ENCODE measurements at places on chromosomes 7 and 10.

GRCh38 chr7:20241911-20242261 lies 24.7 kb upstream of the MACC1 start:
- no peak for DNase-seq

DNA sequence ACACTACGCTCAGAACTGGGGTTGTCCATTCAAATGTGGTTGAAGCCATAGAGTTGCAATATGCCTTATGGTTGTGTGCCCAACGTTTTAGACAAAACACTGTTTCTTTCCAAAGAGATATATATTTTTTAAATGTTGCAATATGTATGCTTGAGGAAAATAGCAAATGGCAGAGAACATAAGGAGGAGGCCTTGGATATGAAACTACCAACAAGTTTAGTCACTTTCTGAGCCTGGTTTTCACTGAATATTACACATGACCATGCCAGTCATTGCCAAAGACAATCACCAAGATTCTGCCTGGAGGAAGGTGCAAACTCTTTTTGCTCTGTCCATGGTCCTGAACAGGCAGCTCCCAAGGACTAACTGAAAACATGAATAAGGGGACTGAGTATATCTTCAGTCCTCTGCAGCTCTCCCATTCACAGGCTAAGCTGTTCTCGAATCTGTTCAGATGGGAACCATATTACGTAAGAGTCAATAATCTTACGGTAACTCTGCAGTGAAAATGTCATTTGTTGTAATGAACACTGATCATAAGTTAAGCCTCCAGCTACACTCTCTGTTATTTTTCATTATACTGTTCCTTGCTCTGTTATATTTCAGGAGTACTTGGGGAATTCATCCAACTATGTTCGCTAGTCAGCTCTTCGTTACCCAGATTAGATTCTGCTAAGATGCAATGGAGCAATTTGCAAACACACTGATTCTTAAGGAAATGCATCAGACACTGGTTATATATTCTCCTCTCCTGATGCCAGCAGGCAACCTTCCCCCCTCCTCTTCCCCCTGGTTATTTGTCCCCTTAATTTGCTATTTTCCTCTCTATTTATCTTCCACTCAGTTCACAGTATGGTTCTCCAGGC lies 90.7 kb upstream of the C1QL3 start:
- DNase-seq, result no peak

DNA sequence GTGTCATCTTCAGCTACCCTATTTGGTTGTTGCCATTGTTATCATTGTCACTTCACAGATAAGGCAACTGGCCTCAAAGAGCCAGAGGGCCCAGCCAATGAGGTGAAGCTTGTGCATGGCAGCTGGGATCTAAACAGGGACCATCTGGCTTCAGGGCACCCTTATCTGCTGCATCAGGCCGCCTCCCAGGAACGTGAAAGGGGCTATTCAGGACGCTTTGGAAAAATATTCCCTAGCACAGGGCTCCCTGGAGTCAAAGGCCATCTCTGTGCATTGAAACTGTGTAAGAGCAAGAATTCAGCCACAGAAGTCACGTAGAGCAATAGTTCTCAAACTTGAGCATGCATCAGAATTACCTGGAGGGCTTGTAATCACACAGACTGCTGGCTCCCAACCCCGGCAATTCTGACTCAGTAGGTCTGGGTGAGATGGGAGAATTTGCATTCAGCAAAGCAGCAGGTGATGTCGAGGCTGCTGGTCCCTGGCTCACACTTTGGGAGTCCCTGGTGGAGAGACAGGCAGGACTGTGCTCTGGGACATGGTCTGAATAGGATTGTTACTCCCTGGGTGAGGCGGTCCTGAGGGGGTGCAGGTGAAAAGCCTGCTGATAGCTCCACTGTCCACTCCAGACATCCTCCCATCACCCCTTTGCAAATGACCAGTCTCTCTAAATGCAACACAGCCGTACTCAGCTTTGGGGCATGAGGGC lies 21.5 kb upstream of the PLEKHA1 start:
- no peak for DNase-seq

GRCh38 chr10:44569193-44570091 lies 184.5 kb upstream of the CXCL12 start:
- no peak for DNase-seq

- DNase-seq, result no peak
Measured at GRCh38 chr7:5528071-5528814, 104.6 kb upstream of the TNRC18 start.

GRCh38 chr10:18178854-18179483 lies 38.7 kb downstream of the CACNB2 start:
- no peak for DNase-seq

DNA sequence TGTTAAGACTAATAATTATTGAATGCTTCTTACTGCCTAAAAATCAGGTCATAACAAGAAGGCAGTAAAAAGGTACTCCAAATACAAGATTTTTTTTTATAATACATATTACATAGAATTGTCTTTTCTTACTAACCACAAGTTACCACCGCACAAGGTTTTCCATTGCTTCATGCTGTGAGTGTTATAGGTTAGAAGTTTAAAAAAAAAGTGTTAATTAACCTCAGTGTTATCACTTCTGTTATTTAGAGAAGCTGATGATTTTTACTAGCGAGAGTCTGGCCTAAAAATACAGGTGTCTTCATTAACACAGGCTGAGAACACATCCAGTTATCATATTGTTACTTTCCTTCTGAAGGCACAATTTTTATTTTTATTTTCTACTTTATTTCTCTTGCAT lies 1281.9 kb upstream of the CELF2 start:
- no peak for DNase-seq

DNA sequence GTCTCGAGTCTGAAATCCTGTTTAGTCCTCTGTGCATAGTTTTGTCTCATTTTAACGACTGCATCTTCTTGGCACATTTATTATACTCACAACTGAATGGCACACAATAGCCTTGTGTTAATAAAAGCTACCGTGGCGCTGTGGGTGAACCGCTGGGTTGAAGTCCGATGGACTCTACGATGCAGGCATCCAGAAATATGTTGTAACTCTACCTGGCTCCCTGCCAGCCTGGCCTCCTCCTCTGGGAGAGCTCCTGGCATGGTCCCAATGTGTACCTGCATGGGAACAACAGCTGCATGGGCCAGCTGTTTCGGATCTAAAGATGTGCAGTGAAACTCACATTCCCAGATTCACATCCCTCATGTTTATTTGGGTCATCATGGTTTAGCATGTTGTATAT lies 3.7 kb upstream of the DPYSL4 start:
- DNase-seq, result no peak

- no peak for DNase-seq
Measured at GRCh38 chr7:135151533-135151932, 3.7 kb downstream of the TMEM140 start.

- no peak for DNase-seq
Measured at GRCh38 chr7:11675163-11675562, 156.8 kb downstream of the THSD7A start.

GRCh38 chr7:72751378-72751777 lies 76.6 kb downstream of the TYW1B start:
- no peak for DNase-seq

GRCh38 chr7:2808891-2809665 lies 35.0 kb downstream of the GNA12 start:
- DNase-seq, result no peak

DNA sequence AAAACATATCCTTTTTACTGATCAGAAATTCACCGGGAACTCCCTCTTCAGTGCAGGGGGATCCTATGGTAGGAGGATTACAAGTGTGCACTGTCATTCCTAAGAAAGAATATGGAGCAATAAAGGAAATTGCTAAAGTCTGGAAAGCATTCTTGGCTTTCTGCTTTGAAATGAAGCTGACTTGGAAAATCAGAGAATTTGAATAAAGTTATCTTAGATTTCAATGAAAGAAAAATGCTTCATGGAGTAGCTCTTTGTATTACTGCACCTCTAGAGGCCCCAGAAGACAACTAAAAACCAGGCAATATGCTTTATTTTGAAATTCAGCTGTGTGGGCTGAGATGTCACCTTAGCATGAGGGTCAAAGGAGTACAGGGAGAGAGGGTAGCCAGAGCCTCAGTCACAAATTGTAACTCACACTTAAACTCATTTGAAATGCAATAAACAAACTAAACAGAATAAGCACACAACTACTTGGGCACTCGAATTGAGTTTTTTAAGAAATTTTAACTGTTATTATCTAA lies 102.5 kb downstream of the IMMP2L start:
- no peak for DNase-seq

- DNase-seq, result no peak
Measured at GRCh38 chr10:98436704-98437103, 10.0 kb downstream of the HPS1 start.

DNA sequence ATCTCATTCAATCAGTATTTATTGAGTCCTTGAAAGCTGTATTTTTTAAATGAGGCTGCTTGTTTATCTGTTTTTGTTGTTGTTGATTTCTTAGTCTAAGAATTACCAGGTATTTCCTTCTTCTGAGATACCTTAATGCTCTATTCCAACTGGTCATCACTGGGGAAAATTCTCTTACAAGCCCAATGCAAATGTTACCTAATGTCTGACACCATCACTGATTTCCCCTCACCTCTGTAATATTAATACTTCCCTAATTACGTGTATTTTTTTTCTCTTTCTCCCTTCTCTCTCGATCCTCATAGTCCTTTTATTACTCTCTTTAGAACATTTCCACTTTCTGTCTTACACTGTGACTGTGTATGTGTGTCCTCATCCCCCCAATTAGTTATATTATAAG lies 13.9 kb downstream of the HDAC9 start:
- no peak for DNase-seq

- no peak for DNase-seq
Measured at GRCh38 chr7:40551685-40552576, 417.1 kb downstream of the SUGCT start.

DNA sequence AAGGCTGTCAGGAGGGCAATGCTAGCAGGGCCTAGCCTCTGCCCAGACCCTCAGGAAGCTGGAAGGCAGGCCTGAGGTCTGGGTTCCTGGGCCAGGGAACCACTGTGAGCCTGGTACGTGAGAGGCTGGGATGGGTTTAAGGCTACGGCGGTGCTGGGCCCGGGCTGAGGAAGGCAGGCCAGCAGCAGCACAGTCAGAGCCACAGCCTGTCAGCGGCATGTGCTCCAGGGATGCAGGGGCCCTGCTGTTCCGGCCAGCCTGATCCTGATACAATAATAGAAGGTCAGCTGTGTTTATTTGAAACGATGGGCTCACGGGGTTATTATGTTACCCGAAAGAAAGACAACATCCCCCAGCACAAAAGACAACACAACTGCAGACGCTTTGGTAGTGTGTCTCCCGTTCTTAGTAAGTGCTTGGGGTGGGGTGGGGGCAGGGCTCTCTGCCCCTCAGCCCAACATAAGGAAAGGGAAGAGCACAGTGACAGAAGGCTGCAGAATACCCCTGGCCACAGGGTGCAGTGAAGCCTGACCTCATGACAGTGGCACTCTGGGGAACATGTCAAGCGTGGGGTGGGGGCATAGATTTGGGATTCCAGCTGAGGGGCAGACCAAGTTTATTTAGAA lies 95.0 kb downstream of the COL13A1 start:
- DNase-seq, result no peak

DNA sequence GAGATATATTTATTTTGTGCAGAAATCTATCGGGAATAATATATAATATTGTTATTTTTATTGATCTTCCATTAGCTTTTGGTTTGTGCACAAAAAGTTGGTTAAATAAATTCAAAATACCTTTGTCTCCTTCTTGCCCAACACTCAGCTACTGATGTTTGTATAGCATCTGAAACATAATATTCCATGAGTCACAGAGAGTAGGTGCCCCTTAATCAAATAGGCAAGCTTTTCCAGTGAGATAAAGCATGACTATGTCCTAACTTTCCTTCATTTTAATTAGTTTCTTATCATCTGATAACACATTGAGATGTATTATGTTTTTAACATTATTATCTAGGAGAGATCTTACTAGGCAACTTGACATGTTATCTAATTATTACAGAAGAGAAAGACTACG lies 432.2 kb downstream of the KIF20B start:
- DNase-seq, result no peak

- DNase-seq, result no peak
Measured at GRCh38 chr7:30671793-30672465, 10.3 kb downstream of the CRHR2 start.

- DNase-seq, result no peak
Measured at GRCh38 chr7:89809291-89809690, 345.0 kb upstream of the STEAP1 start.

DNA sequence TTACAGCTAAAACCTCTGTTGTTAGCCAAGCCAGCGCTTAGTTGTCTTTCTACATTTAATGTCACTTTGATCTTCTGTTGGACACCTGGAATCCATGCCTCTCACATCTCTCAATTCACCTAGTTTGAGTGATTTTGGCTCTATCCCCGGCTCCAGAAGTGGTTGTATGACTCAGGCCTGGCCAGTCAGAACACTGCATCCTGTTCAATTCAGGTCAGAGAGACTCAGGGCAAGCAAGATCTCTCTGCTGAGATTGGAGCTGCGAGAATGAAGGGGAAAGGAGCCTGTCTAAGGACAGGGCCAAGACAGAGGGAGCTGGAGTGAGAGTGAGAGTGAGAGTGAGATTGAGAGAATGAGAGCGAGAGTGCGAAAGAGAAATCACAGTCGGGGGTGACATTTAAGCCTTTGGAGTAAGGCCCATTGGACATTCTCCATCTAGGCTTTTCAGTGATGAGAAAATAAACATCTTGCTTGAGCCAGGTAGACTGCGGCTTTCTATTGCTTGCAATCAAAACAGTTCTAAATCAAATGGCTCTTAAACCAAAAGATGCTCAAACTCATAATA lies 83.3 kb upstream of the DYNC1I1 start:
- DNase-seq, result no peak

DNA sequence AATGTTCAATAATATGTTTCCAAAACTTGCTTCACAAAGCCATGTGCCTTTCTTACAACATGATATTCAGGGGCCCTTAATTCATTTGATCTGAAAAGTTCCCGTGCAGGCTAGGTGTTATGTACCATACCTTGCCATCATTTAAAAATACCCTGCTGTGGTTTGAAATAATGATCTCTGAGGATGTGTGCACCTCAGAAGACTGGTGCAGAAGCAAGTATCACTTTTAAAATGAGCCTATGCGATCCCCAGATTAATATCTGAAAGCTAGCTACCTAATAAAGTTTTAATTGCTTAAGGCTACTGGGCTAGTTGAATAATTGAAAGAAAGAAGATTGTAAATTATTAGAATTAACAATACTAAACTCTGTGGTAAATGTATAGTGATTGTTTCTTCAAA lies 262.4 kb downstream of the CDK14 start:
- no peak for DNase-seq

DNA sequence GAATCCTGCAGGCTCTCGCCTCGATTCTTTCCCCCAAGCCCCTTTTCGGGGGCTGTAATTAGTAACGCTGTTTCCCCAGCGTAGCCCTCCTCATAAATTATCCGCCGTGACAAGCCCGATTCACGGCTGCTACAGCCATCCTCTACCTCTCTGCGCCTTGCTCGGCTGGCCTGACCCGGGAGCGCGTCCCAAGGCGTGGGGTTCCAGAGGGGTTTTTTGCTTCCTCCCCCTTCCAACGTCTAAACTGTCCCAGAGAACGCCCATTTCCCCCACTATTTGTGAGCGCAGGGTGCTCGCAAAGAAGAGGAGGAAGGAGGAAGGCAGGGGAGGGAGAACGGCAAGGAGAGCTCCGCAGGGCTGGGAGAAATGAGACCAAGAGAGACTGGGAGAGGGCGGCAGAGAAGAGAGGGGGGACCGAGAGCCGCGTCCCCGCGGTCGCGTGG lies 880 bp downstream of the HOXA5 start:
- DNase-seq, result no peak

Measured in NCI-H524 treated with DMSO at 0.1 percent for 48 hours (cell line).